ENCODE measurements at places on chromosomes 1 and 21.

DNA sequence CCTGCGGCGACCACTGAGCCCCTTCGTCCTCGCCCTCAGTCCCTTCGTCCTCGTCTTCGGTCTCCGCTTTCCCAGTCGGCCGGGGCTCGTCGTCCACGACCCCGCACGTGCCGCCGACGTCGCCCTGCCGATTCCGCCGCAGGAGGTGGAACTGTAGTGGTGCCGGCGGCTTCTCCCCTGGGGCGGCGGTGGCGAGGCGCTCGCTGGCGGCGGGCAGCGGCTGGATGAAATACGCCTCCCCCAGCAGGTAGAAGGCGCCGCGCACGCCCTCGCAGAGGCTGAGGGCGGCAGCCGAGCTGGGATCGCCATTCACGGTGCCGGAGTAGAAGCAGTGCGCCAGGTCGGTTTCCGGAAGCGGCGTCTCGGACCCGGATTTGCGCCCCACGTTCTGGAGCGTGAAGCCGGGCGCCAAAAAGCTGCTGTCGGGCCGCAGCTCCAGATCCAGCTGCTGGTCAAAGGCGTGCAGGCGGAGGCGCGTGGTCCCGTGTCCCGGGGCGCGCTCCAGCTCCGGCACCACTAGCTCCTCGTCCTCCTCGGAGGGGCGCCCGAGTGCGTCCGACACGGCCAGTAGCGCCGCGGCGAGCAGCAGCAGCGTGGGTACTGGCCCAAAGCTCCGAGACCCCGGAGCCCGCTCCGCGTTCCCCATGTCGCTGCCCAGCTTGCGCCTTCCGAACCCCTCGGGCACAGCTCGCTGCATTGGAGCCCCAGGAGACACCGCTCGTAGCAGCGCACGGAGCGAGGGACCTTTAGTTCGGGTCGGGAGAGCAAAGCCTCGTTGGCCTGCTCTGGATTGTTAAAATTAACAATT, 747 bp downstream of the ADAMTS1 start:
- DNase-seq: no peak

- DNase-seq: no peak
These were observed 14.1 kb downstream of the MTR start for GRCh38 chr1:236809148-236809547.

- DNase-seq: no peak
These were observed 39.0 kb downstream of the TEX35 start for GRCh38 chr1:178551940-178552339.

GRCh38 chr1:241208910-241209379, 148.1 kb downstream of the RGS7 start:
- no peak for DNase-seq

DNA sequence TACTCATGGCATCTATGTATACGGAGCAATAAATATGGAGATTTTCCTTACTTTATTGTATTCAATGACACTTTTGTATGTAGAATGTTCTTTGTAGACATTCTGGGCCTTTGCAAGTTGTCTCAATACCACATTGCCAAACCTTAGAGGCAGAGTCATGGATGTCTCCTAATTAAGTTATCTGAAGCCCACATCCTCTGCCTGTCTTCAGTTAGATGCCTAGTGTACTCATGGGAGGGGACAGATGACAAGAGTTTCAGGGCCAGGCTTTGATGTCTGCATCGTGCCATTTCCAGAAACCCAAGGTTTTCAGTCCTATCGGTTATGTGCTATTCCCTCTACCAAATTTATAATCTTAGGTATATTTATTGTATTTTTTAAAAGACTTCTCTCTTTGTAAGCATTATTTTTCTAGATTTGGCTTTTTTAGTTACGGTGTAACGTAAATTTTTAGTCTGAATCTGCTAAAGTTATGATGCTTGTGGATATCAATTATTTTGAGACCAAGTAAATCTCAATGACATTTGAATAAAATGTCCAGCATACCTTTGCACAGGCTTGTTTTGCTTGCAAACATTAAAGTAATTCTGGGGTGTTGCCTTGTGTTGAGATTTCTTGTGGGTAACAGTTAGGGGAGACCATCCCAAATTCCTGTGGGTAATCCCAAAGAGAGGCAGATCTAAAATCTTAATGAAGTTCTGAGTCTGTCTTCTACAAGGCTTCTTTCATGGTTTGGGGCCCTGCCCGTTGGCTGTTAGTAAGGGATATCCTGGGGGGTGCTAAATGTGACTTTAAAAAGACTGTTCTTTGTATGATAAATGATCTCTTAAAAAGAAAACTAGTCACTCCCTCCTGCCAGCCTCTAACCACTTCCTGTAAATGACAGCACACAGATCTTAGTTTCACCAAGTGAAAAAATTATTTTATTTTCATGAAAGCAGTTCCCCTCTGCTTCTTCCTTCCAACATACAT, 8.0 kb upstream of the MACF1 start:
- DNase-seq: peak; percentile 76

DNA sequence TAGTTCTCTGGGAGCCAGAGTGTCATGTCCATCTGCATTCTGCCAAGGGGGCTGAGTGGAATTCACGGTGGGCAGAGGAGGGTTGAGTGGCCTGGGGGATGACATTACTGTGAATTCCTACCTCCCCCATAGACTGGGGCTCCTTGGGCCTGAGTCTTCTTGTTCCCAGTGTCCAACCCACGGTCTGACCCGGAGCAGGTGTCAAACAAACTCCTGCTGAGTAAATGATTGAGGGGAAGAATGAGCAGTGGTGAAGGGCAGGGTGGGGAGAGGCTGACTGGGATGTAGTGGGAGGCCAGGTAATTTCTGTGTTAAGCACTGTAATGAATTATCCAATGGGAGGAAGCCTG, 597.6 kb downstream of the MATN1 start:
- DNase-seq: no peak

All from suppressor macrophage treated with lipopolysaccharide for 1 hour (primary cell).